ENCODE measurements at places on chromosomes 4 and X.

- DNase-seq = no peak
Measured at GRCh38 chr4:73727685-73728084, 12.7 kb upstream of the CXCL8 start.

GRCh38 chr4:108772402-108772801, 9.5 kb upstream of the ETNPPL start:
- no peak for DNase-seq

GRCh38 chrX:21741869-21742701, 15.8 kb downstream of the SMPX start:
- DNase-seq = peak; percentile 90

- no peak for DNase-seq
Measured at GRCh38 chr4:15423285-15423711, 4.5 kb upstream of the C1QTNF7 start.

GRCh38 chrX:108417257-108417656, 21.0 kb downstream of the COL4A6 start:
- no peak for DNase-seq

- DNase-seq = peak; percentile 85
Measured at GRCh38 chr4:79385641-79386040, 22.4 kb downstream of the GK2 start.

- DNase-seq = no peak
Measured at GRCh38 chrX:23331701-23332100, 2.9 kb upstream of the PTCHD1 start.

GRCh38 chrX:118714521-118714920, 12.9 kb upstream of the IL13RA1 start:
- DNase-seq = no peak

DNA sequence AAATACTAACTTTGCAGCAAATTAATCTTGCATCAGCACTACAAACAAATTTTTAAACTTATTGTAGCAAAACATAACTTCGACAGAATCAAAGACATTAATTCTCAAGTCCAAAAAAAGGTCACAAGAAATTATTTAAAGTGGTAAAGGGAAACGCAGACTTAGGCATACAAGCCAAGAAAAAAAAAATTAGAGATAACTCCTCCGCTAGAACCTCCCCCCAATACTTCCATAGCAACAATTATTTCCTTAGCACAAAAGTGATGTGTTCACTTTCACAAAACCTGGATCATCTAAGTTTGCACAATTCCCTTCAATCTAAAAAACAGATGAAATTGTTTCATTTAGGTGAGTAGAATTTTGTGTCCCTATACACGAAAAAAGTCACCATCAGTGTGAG, 1.1 kb downstream of the LRBA start:
- DNase-seq = no peak

Data from DMS 273 treated with DMSO at 0.1 percent for 48 hours (cell line).